ENCODE measurements at places on chromosomes 1 and 21.

DNA sequence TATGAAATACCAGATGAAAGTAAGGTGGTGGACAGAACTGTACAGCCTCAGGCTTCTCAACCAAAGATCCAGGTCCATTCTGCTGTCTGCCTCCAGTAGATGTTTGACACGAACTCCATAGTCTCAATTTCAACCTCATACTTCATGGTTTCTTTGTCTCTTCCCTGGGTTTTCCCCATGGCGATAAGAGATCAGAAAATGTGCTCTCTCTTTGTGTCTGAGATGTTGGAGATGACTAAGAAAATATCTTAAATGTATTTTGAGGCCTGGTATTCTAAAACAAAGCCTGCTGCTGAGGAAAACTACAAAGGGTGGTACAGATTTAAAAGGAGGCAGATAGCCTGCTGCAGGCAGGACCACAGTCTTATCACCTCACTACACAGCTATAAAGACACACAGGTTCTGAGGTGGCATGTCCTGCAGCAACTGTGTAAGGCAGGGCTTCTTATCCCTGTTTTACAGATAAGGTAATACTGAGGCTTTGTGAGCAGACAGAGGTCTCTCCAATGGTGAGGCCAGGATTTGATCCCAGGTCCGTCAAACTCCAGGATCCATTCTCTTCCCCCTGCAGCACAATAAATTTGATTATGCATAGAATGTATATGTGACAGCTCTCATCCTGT lies 40.0 kb upstream of the CACNA1E start:
- DNase-seq, result no peak

DNA sequence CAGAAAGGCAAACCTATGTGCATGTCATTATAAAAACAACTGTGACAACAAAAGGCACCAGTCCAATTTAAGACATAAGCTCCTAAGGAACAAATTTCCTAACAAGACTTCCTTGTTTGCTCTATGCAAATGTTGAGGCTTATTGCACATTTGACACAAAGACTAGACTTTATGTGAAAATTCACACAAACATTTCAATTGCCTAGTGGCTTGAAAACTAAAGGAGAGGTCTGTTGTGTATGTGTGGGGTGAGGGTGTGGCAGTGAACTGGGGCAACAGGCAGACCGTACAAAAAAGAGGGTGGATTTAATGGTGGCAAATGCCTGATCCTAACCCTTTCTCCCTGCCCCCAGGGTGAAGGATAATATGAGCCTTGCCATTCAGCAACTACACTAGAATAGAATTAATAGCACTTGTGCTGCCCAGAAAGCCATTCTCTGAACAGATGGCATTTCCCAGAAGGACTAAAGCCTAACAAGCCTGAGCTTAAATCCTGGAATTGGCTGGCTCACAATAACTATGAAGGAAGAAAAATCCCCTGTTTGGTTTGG lies 73.9 kb downstream of the GLUL start:
- DNase-seq, result no peak

- DNase-seq, result no peak
These were observed 199.5 kb downstream of the AJAP1 start for GRCh38 chr1:4853904-4854303.

DNA sequence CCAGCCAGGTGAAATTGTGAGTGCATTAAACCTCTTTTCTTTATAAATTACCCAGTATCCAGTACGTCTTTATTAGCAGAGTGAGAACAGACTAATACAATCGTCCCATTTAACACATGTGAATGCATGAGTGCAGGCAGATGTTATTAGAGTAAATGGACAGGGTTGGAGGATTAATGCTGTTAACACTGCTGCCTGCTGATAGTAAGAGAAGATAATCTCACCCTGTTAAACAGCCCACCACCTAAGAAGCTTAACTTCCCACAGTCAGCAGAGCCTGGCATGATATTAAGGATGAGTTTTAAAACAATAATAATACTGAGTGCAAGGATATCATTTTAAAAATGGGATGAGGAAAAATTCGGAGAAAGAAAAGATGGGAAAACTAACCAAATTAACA lies 181.4 kb upstream of the LHX8 start:
- DNase-seq, result no peak

- no peak for DNase-seq
These were observed 1.9 kb upstream of the CNKSR1 start for GRCh38 chr1:26175346-26175745.

- no peak for DNase-seq
These were observed 76.7 kb downstream of the PRDM16 start for GRCh38 chr1:3145532-3146325.

- no peak for DNase-seq
These were observed 15.1 kb downstream of the ZBTB8B start for GRCh38 chr1:32480003-32480402.

DNA sequence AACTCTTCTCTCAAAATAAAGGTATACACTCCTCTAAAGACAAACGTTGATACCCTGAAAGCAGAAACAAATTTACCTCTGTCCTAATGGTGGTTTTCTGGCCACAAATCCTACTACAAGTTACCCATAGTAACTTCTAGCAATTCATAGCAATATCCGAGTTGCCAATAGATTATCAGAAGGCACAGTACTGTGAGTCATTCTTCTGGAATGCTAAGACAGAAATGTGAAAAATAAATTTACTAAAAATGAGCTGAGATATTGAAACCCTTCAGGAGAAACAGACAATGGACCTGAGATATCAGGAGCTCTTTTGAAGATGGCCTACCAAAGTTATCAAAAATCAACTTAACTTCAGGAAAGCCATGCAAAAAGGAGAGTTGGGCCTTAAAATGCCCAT lies 715.0 kb upstream of the ADAMTS5 start:
- DNase-seq, result no peak

GRCh38 chr1:226748306-226748705 lies 9.2 kb upstream of the ITPKB start:
- no peak for DNase-seq
